Caki2 (cell line): ENCODE measurements at places on chromosomes 5 and 9. TPM values are rescaled to one million over a fixed set of nuclear protein-coding genes. Genes with fewer than 3 reads are reported as not detected.

DNA sequence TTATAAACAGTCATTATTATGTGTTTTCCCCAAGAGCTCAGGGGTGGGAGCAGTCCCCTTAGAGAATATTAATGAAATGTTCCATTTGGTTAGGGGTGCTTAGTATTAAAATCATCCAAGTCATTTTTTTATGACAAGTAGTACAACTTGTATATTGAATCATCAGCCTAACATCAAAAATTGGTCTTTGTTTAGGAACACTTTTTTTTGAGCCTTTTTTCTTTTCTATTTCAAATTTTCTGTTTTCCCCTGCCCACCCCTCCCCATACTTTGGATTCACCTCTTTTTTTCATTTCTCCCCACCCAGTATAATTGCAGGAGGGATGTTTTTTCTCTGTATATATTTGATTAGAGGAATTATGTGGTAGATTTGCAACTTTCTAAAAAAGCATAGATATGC is 25.8 kb downstream of the RBM27 start:
- DNase-seq = no peak

GRCh38 chr5:16574789-16575721 is 41.7 kb downstream of the RETREG1 start:
- DNase-seq = peak; percentile 58

IFNB1 gene
- total RNA-seq = not detected in 2 replicates

- no peak for DNase-seq
These were observed 199.8 kb downstream of the GRIA1 start for GRCh38 chr5:153690236-153690635.

IL13 gene
- total RNA-seq = not detected in 2 replicates

GABRA6 gene
- not detected in 2 replicates for total RNA-seq

- DNase-seq = no peak
These were observed 9.1 kb upstream of the DNAJC25 start for GRCh38 chr9:111621895-111622480.

DNA sequence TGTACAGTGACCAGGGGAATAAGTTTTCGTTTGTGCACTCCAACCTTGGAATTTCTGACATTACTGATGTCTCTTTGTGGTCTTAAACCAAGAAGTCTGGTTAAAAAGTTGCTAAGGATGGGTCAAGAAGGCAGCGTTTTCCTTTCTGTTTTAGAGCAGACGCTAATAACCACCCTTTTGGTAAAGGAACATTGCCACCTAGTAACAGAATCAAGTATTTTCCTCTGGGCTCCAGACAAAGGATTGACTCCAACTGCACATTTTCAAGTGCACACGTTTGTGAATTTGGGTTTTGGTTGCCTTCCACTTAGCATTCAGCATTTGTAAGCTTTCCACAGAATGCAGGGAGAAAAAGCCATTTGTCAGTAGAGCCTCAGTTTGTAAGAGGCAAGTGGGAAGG is 22.2 kb upstream of the CEP78 start:
- DNase-seq = peak; percentile 21

GRCh38 chr5:132463811-132464155 is 26.8 kb downstream of the IRF1 start:
- no peak for DNase-seq

DNA sequence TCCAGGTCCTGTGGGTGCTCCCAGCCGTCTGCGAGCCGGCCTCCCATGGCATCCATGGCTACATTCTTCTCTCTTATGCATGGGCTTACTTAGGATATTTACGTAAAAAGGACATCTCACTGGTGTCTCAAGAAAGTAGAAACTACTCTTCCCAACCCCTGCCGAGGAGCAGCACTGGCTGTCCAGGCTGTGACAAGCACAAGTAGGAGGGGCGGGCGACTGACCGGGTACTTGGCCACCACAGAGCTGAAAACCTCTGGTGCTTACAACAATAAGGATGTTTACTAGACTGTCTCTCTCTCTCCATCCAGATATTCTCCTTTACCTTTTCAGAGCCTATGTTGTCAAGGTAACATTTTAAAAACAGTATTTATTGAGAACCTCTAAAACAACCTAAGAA is 56.3 kb upstream of the TBC1D9B start:
- no peak for DNase-seq

GRCh38 chr5:132024789-132025402 is 13.4 kb upstream of the ACSL6 start:
- DNase-seq = no peak

- DNase-seq = no peak
These were observed 813.8 kb upstream of the DMAC1 start for GRCh38 chr9:8613346-8613825.

DNA sequence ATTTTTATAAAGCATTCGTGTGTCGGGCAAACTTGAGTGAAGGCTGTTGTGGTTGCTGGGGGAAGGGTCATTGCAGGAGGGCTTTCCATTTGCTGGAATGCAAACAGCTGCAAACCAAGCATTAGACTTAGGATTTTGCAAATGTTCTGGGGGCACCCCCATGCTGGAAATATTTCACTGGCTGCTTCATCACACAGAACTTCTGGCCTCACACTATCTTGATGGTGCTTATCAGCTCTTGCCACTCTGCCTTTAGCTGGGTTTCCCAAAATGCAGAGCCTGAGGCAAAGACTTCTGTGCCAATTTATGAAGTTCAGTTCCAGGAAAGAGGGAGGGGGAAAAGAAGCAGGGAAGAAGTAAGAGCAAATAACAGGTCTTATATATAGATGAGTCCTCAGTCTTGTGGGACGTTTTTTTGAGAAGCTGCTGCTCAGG is 8.6 kb upstream of the COL15A1 start:
- no peak for DNase-seq
